ENCODE measurements at places on chromosomes 5 and 9.

DNA sequence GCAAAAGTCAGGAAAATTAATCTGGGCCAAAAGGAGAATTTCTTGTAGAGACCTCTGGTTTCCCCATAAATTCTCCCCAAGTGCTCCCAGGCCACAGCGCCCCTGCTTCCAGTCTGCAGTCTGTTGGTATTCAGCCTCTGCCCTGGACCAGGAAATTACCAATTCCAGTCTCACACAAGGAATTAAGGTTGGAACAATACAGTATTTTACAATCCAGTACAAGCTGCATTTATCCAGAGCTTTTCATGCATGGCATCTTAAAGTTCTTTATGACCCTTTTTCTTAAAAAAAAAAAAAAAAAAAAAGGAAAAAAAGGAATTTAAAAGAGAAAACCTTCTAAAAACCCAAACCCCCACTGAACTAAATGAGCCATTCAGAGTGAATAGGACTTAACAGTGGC, 139.6 kb upstream of the RANBP3L start:
- DNase-seq, result no peak

GRCh38 chr5:53430618-53431252, 49.7 kb upstream of the FST start:
- no peak for DNase-seq

- no peak for DNase-seq
These were observed 250.1 kb downstream of the PBX3 start for GRCh38 chr9:125997196-125997823.

DNA sequence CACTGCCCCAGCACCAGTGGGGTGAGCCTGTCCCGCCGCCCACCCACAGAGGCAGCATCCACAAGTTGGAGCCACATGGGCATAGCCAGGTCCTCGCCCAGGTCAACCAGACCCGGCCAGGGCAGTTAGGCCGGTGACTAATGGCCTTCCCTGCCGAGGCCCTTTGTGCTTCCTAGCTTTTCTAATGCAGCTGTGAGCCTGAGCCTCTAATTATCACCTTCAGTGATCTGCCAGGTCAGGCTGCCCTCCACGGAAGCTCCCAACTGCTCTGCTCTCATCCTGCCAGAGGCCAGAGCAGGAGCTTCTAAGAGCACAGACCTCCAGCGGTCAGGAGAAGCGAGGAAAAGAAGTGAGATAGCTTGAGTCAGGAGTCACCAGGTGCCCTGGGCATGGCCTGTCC, 87.1 kb upstream of the PPP1R26 start:
- DNase-seq, result no peak

- no peak for DNase-seq
These were observed 52.7 kb downstream of the PRR16 start for GRCh38 chr5:120516805-120517204.

DNA sequence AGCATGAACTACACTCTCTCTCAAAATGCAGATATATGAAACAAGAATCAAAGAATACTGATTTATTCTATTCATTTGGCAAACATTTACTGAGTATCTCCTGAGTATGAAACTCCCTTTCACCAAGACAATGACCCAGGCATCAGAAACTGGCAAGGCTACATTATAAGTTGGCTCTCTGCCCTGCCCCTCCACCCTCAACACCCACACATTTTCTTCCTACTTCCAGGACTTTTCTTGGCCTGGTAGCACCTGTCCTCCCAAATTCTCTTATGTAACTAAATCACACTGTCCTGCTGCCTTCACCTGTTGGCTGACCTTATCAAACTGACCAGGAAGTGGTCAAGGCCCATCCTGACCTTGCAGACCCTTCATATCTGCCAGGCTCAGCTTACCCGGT, 3.5 kb downstream of the RASEF start:
- no peak for DNase-seq

DNA sequence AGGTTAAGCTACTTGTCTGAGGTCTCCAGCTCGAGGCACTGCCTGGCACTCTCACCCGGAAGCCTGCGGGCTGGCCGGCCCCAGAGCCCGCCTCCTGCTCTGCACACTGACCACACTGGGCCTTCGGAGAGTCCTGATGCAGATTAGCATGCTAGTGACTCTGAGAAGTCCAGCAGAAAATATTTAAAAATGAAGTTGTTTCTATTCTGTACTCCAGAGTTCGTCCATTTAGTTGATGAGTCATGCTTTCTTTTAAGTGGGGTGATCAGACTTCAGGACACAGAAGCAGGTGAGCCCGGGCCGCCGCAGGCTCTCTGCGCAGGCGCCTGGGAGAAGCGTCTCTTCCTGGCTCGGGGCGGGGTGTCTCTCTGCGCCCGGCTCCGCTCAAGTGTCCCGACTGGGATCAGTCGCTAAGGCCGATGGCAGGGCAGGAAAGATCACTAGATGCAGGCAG, 32.5 kb downstream of the FAM240B start:
- DNase-seq, result no peak
